ENCODE measurements at places on chromosomes 13 and 19. TPM values are rescaled to one million over a fixed set of nuclear protein-coding genes. Genes with fewer than 3 reads are reported as not detected.

- no peak for ATAC-seq
These were observed 15.3 kb downstream of the MBNL2 start for GRCh38 chr13:97237388-97237787.

GRCh38 chr19:11069561-11069960 lies 19.7 kb upstream of the LDLR start:
- no peak for ATAC-seq

DNA sequence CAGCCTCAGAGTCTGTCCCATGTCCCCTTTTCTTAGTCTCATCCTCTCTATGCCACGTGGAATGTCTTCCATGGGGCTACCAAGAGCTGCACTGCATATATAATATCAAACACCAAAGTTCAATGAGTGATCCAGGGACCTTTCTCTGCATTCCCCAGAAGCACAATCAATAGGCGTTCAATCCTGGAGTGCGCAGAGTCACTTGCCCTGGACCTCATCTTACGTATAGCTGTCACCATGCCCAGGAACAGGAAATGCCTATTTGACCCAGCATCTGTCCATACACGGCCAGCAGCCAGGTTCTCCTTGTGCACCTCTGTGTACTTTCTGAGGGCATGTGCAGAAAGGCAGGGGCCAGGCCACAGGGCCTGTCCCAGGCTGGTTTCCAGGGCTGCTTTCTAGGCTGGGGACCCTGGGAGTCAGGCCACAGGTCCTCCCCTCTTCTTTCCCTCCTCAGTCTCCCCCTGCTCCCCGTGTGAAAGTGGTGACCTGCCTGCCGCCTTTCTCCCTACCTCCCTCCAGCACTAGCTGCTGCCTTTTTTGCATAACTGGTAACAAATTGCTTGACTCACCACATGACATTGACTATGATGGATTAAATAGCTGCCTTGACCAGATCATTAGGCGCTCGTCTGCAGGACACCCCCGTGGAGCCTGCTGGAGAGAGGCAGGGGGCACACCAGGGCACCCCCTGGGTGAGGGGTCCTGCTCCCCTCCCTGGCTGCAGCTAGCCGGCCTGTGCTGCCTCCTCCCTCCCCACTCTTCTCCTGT lies 222.0 kb downstream of the ZNF536 start:
- ATAC-seq = no peak

DNA sequence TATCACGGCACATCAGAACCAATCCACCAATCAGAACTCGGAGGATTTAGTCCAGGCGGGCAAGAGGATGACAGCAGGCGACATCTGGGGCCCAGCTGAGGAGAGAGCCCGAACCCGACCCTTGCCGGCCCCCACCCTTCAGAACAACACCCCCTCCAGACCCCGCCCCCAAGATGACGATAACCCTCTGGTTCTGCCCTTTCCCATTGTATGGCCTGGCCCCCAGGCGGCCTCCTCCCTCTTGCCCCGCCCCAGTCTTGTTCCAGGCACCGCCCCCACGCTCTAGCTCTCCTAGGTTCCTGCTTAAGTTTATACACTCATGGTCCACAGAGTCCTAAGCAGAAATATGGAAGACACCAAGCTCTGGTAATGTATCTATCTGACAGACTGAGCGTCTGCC lies 2.8 kb upstream of the ZNF83 start:
- no peak for ATAC-seq

Gene ZNF296
- total RNA-seq = 6.7 TPM

Data from activated T-helper 17 cell treated with anti-CD3 and anti-CD28 coated beads, Interleukin-2, amount 50 U/mL, for 72 hours (primary cell).